ENCODE measurements at places on chromosomes 12 and 14.

- DNase-seq, result no peak
Measured at GRCh38 chr12:51961834-51962233, 10.3 kb downstream of the ACVR1B start.

- DNase-seq, result no peak
Measured at GRCh38 chr14:104190396-104191000, 52.1 kb downstream of the KIF26A start.

GRCh38 chr12:114477989-114478395, 72.0 kb upstream of the TBX5 start:
- no peak for DNase-seq

GRCh38 chr12:28507033-28507432, 316.8 kb downstream of the CCDC91 start:
- DNase-seq, result no peak

DNA sequence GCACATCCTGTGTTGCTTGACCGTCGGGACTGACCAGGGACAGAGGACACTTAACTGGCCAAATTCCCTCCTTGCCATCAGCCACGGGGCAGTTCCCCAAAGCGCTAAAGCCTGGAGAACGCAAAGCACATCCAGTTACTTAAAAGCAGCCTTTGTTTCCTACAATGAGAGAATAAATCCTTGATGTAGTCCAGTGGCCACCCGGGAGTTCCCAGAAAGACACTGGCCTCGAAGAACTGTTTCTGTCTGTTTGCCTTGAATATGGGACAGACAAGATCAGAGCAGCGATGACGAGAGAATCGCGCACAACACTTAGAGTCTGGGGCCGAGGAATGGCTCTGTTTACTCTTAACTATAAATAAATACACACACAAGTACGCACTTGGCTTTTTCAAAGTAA, 102.2 kb downstream of the TNFAIP2 start:
- DNase-seq, result no peak

DNA sequence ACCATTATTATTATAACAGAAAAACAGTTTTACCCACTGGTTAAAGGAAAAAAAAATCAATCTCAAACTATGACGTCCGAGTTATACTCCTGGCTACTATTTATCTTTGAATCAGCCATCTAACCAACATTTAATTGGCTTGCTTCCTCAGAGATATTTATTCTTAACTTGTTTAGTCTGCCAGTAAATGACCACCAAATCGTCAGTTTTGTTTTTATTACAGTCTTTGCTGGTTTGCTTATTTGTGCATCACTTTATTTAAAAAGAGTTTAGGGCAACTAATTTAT, 71.2 kb downstream of the RASSF8 start:
- no peak for DNase-seq

DNA sequence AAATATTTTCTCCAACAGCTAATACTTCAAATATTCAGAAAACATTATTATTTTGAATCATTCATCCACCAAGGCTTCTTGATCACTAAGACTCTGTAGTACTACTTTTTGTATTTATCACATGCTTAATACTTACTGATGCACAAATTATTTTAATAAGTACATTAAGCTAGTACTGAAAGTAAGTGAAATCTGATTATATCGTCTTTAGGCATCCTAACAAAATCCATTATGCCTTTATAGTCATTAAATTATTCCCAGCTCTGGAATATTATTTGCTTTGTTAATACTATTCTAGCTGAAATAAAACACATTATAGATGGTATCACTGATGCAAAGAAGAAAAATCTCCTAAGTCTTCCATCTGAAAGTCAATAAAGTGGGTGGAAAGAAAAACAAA, 75.1 kb upstream of the TTC7B start:
- no peak for DNase-seq

DNA sequence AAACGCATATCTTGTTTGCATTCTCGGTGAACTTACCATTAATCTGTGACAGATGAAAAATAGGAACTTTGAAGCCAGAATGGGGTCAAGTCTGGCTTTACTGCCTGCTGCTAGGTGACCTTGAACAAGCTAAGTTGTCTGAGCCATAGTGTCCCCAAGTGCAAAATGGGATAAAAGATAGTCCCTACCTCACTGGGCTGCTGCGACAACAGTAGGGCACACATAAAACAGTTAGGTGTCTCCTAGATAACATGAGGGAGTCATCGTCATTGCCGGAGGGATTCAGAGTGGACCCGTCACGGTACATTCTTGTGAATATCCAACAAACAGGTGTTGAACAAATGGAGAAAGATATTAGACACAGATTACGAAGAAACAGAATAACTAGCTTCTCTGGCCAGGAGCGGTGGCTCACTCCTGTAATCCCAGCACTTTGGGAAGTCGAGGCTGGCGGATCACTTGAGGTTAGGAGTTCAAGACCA, 71.2 kb downstream of the NINJ2 start:
- DNase-seq, result no peak

- no peak for DNase-seq
Measured at GRCh38 chr14:33767586-33768457, 183.1 kb downstream of the EGLN3 start.

Data from stimulated activated CD8-positive, alpha-beta memory T cell treated with anti-CD3 and anti-CD28 coated beads, Interleukin-12 subunit alpha, Interleukin-12 subunit beta, amount 100 ng/mL, for 4 hours (primary cell).